ENCODE measurements at places on chromosomes 3 and 15.

GRCh38 chr3:39900462-39901002, 91.1 kb downstream of the MYRIP start:
- no peaks in the 10 kb centered on the region for H3K4me1 ChIP-seq
- no peaks in the 10 kb centered on the region for H3K27me3 ChIP-seq
- no peak overlapping the region for H3K4me3 ChIP-seq
- no peaks in the 10 kb centered on the region for H3K36me3 ChIP-seq

GRCh38 chr15:68418611-68419161, 13.3 kb downstream of the ITGA11 start:
- no peak overlapping the region for H3K27ac ChIP-seq
- no peak overlapping the region for H3K4me3 ChIP-seq
- no peaks in the 10 kb centered on the region for H3K4me1 ChIP-seq
- no peaks in the 10 kb centered on the region for H3K27me3 ChIP-seq

DNA sequence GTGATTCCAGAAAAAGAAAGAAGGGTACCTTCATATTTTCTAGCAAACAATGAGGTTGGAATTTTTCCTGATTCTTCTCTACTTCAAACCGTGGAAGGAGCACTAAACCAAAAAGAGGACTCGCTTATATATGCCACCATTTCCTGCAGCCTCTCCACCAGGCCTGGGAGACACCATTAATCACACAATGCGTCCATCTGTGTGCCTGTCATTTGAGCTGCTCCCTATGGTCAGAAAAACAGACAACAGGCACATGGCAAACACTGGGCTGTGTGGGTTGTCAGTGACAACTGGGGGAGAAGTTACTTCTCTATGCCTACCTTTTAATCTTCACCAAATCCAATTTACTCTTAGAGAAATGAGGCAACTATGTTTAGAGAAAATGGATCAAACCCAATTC, 71.9 kb downstream of the NR2F2 start:
- H3K27me3 ChIP-seq = peaks cover 5% of the 10 kb centered on the region
- no peaks in the 10 kb centered on the region for H3K4me1 ChIP-seq
- no peaks in the 10 kb centered on the region for H3K36me3 ChIP-seq
- no peak overlapping the region for H3K27ac ChIP-seq

- no peak overlapping the region for H3K4me3 ChIP-seq
- DNase-seq = no peak
- H3K27ac ChIP-seq = no peak overlapping the region
- no peaks in the 10 kb centered on the region for H3K27me3 ChIP-seq
Observed at GRCh38 chr3:155391551-155391958, 98.1 kb upstream of the STRIT1 start.

DNA sequence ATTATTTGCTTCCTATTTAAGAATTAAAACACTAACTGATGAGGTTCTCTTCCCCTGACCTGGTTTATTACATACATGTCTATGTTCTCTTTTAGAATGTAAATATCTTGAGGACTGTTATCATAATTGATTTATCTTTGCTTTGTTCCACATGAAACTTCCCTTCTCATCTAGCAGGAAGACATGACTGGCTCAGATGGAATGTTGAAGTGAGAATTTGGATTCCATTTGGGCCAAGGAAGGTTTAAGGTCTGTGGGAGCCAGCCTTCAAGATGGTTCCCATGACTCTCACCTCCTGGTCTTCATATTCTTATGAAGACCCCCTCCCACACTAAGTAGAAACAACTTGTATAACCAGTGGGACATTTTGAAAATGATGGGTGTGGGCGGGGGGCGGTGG, 222.2 kb upstream of the GADL1 start:
- no peak overlapping the region for H3K27ac ChIP-seq
- no peaks in the 10 kb centered on the region for H3K36me3 ChIP-seq
- H3K4me3 ChIP-seq = no peak overlapping the region
- H3K4me1 ChIP-seq = no peaks in the 10 kb centered on the region
- no peaks in the 10 kb centered on the region for H3K27me3 ChIP-seq

DNA sequence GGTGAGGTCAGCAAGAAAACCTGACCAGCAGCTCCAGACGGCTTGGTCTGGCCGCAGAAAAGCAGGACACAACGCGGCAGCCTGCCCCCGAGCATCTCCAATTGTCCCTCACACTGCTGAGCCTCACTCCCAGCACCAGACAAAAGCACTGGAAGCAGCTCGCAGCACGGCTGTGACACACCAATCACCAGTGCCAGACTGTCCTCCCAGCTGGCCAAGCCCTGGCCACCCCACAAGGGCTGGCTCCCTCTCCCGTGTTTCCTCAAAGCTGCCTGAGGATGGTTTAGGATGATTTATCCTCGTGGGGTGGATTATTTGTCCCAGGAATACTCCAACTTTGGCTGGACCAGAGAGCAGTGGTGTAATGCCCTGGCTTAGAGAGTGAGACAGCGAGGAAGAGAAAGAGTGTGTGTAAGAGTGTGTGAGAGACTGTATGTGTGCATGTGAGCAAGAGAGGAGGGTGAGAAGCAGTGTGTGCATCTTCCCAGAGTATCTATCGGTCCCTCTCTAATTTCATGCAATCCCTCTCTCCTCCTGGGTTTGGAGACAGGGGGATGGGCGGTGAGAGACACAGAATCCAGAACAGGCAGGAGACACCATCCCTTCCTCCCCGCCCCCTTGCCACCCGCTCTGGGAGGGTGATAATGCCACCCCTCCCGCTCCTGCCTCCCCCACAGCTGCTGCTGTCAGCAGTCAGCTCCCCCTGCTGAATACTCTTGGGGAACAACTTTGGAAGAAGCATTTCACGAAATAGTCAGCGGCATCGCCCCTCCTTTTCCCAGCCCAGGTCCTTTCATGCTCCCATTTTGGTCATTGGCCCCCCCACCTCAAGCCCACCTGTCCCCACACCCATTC, 34.2 kb downstream of the SEMA5B start:
- no peak for DNase-seq
- H3K4me1 ChIP-seq = no peaks in the 10 kb centered on the region
- H3K27ac ChIP-seq = no peak overlapping the region
- peaks cover 18% of the 10 kb centered on the region for H3K27me3 ChIP-seq
- no peak overlapping the region for H3K4me3 ChIP-seq

DNA sequence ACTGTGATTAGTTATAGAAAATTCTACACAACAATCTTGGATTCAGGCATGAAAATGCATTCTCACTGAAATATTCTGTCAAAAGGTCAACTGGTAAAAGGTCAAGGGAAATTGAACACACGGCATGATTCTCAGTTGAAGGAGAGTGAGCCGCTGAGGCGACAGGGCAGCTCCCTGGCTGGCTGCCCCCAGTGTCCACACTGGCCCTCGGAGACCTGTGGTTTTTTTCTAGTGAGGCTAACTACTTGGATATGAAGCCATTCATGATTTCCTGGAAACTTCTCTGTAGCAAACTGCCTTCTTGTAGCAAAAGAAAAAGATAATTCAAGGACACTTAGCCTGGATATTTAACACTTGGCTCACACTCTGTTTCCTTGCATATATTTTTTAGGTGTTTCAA, 37.2 kb downstream of the AADACL2 start:
- no peaks in the 10 kb centered on the region for H3K4me1 ChIP-seq
- H3K27ac ChIP-seq = no peak overlapping the region
- H3K36me3 ChIP-seq = no peaks in the 10 kb centered on the region
- no peak for DNase-seq

DNA sequence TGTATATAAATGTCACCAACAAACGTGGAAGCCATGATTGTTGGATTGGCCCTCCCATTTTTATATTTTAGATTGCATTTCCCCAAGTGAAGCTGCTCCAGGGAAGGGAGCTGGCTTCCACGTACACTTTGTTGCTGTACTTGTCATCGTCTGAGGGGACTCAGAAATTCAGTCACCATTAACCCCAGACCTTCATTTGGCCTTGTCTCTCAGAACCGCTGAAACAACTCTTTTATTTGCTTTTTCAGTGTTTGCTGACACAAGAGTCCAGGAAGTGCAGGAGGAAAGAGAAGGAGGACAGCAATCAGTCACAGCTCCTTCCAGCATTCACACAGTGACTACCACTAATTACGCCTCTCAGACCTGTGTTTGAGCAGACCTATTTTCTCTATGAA, 276.5 kb downstream of the TBL1XR1 start:
- H3K27me3 ChIP-seq = no peaks in the 10 kb centered on the region
- H3K36me3 ChIP-seq = no peaks in the 10 kb centered on the region
- DNase-seq = no peak
- no peaks in the 10 kb centered on the region for H3K4me1 ChIP-seq
- H3K4me3 ChIP-seq = no peak overlapping the region

GRCh38 chr3:152728231-152728980, 106.5 kb upstream of the P2RY1 start:
- H3K27ac ChIP-seq = no peak overlapping the region
- no peaks in the 10 kb centered on the region for H3K36me3 ChIP-seq
- DNase-seq = no peak
- no peaks in the 10 kb centered on the region for H3K4me1 ChIP-seq
- H3K4me3 ChIP-seq = no peak overlapping the region

DNA sequence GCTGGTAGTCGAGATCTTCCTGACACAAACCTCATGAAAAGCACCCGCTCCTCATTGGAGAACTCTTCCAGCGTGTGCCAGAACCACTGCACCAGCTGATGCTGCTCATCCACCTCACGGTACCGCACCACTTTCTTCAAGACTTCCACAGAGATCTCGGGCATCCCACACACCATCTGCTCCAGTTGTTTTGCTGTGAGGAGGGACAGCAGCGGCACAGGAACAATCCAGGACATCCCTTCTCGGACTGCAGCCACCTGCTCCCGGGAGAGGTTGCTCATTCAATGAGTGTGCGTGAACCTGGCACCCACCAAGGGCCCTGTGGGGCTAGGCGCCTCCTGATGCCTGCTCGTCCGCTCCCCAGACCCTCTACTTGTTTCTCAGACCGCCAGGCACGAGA, 15.1 kb downstream of the FBXL22 start:
- no peaks in the 10 kb centered on the region for H3K27me3 ChIP-seq
- peaks cover 16% of the 10 kb centered on the region for H3K4me1 ChIP-seq
- peaks cover 69% of the 10 kb centered on the region for H3K36me3 ChIP-seq
- DNase-seq = no peak
- H3K27ac ChIP-seq = no peak overlapping the region
- no peak overlapping the region for H3K4me3 ChIP-seq

- H3K4me3 ChIP-seq = no peak overlapping the region
- no peaks in the 10 kb centered on the region for H3K36me3 ChIP-seq
- H3K27me3 ChIP-seq = peaks cover 3% of the 10 kb centered on the region
- no peaks in the 10 kb centered on the region for H3K4me1 ChIP-seq
Observed at GRCh38 chr3:127286571-127287140, 1.2 kb downstream of the PRR20G start.

DNA sequence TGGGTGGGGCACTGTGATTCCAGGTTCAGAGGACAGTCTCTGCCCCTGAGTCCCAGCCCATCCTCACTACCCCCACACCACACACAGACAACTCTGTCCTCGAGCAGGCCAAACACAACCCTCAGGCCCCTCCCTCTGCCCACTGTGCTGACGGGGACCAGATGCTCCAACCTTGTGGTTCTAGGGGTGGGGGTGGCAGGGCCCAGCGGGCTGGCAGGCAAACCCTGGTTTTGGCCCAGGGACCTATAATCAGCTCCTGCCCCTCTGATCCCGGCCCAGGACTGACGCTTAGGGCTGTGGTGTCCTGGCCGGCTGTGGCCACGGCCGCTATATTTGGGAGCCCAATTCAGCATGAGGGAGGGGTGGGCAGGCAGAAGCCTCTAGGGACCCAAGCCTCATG, 5.0 kb upstream of the MYL3 start:
- H3K27ac ChIP-seq = no peak overlapping the region
- no peak for DNase-seq
- H3K4me3 ChIP-seq = no peak overlapping the region
- H3K27me3 ChIP-seq = no peaks in the 10 kb centered on the region
- H3K36me3 ChIP-seq = no peaks in the 10 kb centered on the region

DNA sequence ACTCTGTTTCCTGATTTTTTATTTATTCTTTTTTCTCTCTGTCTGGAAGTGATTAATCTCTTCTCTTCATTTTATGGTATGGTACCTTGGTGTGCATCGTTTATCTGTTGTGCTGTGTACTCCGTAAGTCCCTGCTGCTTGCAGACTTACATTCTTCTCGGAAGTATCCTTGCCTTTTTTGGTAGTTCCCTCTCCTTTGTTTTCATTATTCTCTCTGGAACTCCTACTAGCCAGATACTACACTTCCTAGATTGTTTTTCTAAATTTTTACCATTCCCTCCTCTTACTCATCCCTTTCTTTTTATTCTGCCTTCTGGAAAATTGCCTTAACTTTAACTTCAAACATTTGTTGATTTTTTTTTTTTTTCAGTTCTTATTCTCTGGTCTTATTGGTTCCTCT, 27.2 kb downstream of the PIK3CA start:
- H3K4me1 ChIP-seq = peaks cover 3% of the 10 kb centered on the region
- H3K27me3 ChIP-seq = no peaks in the 10 kb centered on the region
- no peaks in the 10 kb centered on the region for H3K36me3 ChIP-seq
- H3K4me3 ChIP-seq = no peak overlapping the region
- DNase-seq = no peak

DNA sequence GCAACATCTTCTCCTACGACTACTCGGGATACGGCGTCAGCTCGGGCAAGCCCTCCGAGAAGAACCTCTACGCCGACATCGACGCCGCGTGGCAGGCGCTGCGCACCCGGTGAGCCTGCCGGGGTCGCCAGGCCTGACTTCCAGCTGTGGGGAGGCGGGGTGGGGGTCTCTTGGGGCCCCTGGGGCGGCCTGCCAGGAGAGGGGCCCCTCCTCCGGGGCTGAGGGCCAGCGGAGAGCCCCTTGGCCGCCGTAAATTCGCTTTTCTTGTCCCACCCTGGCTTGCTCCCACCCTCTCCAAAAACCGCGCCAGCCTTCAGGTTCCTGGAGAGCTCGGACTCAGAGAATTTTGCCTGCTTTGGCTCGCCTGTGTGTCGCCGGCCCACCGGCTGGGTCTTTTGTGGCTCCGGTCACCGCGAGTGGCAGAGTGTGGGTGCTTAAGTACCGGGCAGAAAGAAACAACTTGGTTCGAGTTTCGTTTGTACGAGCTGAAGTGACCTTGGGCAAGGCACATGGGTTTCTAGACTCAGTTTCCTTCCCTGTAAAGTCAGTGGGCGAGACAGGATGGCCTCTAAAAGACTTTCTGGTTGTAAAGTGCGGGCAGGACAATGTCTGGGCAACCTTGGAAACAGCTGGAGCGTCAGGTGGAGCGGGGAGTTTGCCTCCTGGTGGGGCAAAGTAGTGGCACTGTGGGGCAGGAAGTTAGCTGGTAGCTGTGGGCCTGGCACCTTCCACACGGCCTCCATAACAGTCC, 976 bp downstream of the ABHD17C start:
- H3K27me3 ChIP-seq = no peaks in the 10 kb centered on the region
- H3K4me1 ChIP-seq = peaks cover 20% of the 10 kb centered on the region
- H3K27ac ChIP-seq = no peak overlapping the region

GRCh38 chr15:70559265-70560239, 203.8 kb downstream of the UACA start:
- peak overlapping the region; percentile 16 for H3K27ac ChIP-seq
- DNase-seq = peak; percentile 59
- H3K36me3 ChIP-seq = no peaks in the 10 kb centered on the region
- H3K4me1 ChIP-seq = peaks cover 69% of the 10 kb centered on the region
- peak overlapping the region; percentile 53 for H3K4me3 ChIP-seq
